ENCODE measurements at places on chromosomes 3 and 15.

DNA sequence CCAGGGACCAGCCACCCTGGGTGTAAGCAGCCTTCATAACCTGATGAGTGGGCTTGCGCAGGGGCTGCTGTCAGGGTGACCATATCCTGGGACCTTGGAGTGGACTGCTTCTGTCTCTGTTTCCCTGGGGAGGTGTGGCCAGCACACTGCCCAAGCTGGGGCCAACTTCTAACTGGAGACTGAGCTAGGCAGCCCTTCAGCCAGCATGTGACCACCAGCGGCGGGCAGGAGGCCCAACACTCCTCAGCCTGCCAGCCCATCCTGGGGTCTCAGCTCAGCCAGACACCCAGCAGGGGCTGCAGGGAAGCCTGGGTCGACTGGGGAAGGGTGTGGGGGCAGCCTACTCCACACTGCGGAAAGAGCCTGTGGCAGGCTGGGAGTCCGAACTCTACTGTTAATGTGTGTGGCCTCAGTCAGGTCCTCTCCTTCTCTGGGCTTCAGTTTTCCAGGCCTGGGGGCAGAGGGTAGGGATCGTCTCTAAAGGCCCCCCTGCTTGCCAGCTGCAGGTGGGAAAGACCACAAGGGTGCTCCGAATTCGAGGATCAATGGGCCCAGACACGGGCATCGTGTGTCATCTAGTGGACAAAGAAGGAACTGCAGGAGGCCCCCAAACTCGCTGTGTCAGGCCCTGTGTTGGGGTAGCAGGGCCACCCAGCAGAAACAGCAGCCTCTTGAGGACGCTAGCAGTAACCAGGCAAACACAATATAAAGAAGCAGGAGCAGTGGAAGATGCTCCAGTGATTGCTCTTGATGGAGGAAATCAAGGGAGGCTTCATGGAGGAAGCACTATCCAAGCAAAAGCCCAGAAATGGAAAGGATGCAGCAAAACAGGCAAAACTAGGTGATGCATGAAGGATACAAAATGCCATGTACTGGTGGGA lies 2.0 kb upstream of the SEMA3G start:
- peak; percentile 77 for DNase-seq

GRCh38 chr3:107212618-107213017 lies 164.6 kb upstream of the CCDC54 start:
- DNase-seq: no peak

DNA sequence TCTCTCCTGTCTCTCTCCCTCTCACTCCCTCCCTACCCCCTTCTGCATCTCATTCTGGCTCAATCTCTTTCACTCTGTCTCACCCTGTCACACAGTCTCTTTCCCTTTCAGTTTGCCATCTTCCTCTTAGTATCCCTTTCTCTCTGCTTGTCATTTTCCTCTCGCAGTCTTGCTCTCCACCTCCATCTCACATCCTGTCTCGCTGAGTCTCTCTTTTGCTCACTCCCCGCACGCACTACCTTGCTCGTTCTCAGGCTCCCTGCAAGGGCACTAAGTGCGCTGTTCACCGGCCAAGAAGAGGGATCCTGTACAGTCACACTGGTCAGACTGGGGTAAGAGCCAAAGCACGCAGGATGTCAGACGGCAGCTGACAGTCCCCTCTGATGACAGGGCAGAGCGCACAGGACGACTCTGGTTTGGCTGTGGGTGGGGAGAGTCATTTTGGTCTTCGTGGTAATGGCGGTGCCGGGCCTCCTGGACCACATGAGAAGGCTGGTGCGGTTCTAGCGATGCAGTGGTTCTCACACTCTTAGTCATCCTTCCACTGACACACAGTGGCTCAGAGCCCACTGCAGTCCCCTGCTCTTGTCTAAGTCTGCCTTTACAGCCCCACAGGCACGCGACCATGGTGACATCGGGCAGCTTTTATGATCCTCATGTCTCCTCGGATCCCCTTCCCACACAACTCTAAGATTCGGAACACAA lies 356.8 kb downstream of the FOXP1 start:
- DNase-seq: no peak

GRCh38 chr15:98719137-98719740 lies 70.9 kb downstream of the IGF1R start:
- peak; percentile 45 for DNase-seq

GRCh38 chr3:71346061-71346460 lies 237.5 kb downstream of the FOXP1 start:
- DNase-seq: no peak

DNA sequence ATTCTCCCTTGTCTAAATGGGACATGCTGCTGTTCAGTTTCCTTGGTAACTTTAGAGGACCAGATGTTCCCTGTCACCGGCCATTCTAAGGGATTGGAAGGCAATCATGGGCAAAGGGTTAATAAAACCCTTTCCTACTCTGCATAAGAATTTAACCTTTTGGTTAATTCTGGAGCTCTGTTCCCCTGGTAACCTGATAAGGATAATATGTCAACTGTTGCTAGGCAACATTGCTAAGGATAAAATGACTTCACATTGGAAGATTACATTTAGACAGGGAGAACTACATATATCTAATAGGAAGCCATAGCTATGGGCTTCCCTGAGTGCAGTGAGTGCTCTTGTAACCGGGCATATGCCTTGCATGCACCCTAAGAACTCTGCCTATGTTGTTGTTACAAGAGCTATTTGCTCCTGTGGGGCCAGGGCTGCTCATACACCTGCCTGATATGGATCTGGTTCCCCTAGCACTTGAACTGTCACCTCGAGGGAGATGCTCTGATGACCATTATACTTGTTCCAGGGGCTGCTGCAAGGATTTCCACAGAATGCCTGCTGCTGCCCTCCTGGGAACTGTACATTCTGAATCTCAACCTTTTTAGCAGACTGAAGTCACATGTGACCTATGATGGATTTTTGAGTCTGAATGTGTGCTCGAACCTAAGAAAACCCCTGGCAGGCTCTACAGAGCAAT lies 326.3 kb upstream of the PDZRN3 start:
- no peak for DNase-seq

- DNase-seq: no peak
Measured at GRCh38 chr3:71232895-71233294, 350.6 kb downstream of the FOXP1 start.

GRCh38 chr15:66138096-66138783 lies 115.3 kb downstream of the MEGF11 start:
- DNase-seq: no peak

GRCh38 chr3:125137358-125138033 lies 75.1 kb downstream of the SLC12A8 start:
- peak; percentile 83 for DNase-seq

DNA sequence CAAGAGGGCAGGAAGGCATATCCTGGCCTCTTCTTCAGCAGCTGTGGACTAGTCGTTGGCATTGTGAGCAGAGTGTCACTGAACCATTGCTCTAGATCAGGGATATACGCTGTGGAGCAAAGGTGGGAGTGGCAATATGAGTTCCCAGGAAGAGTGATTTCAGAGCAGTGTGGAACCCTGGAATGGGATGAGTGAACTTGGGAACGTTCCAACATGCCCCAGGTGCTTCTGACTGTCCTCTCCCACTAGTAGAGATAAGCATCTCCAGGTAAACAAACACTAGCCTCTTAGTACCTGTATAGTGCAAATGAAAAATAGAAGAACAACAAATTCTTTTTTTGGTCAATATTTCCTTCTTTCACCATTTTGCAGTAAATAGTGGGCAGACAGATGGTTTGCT lies 123.6 kb upstream of the VEPH1 start:
- DNase-seq: no peak

DNA sequence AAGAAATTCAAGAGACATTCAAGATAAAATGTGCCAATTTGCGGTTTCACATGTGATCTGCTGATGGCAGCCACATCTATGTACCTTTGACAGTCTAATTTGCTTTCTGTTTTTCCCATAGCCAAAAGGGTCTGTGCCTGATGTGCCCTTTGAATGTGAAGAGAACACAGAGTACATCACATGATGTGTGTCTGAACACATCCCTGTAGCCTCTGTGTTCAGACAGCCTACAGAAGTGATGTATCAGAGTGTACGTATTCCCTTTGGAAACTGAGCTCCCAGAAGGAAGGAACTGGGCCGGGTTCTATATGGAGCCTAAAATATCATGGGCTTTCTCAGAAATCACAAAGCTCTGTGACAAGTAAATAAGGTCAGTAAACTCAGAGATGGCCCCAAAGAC lies 52.4 kb downstream of the BOC start:
- DNase-seq: no peak

DNA sequence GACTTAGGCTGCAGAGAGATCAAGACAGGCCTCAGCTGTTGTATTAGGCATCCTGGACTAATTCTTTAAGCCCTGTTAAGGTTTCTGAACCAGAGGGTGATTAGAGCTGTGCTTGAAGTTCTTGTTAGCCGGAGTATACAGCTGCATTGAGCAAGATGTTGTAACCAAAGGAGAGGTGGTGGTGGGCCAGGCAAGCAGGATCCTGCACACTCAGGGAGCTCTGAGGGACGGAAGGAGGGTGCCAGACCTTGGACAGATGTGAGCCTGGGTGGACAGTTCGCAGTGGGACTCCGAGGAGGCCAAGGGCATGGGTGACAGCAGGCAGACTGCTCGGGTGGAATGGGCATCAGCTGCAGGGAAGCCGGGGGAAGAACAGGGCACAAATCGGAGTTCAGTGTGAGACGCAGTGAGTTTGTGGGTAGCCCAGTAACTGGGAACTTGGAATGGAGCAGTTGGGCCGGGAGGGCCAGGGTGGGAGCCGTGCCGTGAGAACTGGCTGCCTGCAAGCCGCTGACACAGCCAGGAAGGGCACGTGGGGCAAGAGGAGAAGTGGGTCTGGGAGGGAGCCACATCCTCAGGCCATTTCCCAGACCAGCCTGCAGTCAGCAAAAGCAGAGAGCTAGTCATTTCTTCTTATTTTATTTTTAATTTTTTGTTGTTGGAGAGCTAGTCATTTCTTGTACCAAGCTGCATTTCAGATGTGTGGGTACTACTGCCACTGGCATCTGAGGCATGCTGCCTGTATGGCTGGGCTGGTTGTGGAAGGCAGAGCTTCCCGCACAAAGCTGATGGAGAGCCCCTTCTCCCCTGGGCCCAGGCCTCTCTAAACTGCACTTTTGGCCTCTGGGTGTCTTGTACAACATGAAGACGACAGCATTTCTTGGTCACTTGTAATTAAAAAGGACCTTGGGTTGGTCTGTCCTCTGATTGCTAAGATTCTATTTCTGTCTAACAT lies 61.0 kb downstream of the PGPEP1L start:
- peak; percentile 73 for DNase-seq

- no peak for DNase-seq
Measured at GRCh38 chr3:157418104-157418503, 18.5 kb upstream of the PTX3 start.

GRCh38 chr3:136141891-136142290 lies 54.2 kb downstream of the MSL2 start:
- no peak for DNase-seq

GRCh38 chr3:140204271-140204984 lies 269.4 kb downstream of the CLSTN2 start:
- no peak for DNase-seq

GRCh38 chr3:39000008-39000450 lies 51.7 kb downstream of the SCN11A start:
- peak; percentile 66 for DNase-seq

DNA sequence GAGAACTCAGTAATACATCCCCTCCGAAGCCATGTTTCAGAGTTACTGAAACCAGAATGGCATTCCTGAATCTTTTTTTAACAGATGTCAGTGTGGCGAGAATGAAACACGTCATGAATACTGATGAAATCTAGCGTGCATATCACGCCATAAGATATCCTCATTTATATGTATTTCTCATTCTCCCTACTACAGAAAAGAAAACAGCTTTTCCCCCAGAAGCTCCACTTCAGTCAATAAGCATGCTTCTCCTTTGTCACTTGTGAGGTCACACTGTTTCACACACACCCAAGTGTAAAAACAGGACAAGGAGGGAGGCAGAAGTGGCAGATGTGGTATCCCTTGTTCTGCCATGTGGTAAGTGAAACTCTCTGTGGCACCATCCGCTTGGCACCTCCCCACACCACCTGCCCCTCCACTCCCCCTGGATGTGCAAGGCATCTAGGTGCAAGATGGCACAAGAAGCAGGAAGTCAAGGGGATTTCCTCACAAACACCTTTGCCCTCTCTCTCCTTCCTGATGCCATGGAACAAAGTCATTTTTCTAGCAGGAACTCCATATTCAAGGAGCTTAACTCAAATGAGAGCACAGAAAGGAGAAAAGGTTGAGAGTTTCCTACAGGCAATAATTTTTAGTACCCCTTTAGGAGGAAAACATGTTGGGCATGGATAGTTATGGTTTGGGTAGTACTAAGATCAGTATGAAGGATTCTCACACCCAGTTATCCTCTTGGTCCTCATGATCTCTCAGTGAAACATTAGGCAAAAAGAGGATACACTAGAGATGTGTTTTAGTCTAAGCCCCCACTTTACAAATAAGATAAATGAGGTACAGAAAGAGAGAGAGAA lies 47.5 kb upstream of the FRMD4B start:
- DNase-seq: no peak

- no peak for DNase-seq
Measured at GRCh38 chr3:140493271-140493670, 184.6 kb upstream of the TRIM42 start.

DNA sequence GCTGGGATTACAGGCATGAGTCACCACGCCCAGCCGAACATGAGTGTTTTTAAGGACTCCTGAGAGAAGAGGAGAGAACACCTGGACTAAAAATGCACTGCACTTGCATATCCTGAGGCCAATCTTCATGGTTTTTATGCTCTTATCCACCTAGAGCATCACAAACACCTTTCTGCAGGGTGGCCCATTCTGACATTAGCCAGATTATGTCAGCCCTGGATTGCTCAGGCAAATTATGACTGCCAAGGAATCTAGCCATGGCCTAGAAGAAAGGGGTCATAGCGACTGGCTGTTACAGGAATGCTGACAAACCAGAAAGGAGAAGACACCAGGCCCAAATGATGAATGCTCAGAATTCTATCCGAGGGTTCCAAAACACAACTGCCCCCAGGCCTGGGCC lies 40.9 kb upstream of the HERC1 start:
- DNase-seq: no peak

DNA sequence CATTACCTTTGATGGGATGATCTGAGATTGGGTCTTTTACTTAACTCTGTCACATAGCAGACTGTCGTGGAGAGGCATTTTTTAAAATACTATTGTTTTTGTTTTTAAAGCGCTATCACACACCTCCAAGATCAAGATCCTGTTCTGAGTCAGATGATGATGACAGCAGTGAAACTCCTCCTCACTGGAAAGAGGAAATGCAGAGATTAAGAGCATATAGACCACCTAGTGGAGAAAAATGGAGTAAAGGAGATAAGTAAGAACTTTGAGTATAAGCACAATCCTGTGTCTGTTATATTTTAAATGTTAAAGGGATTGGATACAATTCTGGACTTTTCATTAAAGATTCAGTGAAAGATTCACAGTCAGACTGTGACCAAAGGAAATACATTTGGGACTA lies 18.4 kb upstream of the ZBTB47 start:
- no peak for DNase-seq

- no peak for DNase-seq
Measured at GRCh38 chr3:73080216-73080966, 18.9 kb downstream of the EBLN2 start.

DNA sequence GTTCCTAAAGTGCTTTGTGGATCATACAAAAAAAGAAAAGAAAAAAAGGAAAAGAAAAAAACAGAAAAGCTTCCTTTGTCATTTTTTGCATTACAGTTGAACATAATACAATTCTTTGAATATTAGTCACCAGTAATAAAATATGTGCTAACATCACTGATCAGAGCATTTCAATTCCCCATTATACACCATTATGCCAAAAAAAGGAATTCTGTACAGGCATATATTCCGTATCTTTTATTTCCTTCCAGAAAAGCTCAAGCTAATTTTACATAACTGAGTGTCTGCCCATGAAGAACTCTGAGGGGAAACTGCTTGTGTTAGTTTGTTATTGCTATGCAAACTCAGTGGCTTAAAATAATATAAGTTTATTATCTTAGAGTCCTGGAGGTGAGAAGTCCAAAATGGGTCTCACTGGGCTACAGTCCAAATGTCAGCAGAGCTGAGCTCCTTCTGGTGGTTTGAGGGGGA lies 377.9 kb downstream of the GAP43 start:
- DNase-seq: peak; percentile 18
